ENCODE measurements at places on chromosomes 3 and 15.
A peak's percentile ranks its signal among the peaks of the same experiment; 100 is the strongest.

GRCh38 chr3:143389388-143389787 lies 269.8 kb downstream of the CHST2 start:
- no peak for DNase-seq

GRCh38 chr3:17088017-17088416 lies 203.3 kb downstream of the PLCL2 start:
- no peak for DNase-seq

DNA sequence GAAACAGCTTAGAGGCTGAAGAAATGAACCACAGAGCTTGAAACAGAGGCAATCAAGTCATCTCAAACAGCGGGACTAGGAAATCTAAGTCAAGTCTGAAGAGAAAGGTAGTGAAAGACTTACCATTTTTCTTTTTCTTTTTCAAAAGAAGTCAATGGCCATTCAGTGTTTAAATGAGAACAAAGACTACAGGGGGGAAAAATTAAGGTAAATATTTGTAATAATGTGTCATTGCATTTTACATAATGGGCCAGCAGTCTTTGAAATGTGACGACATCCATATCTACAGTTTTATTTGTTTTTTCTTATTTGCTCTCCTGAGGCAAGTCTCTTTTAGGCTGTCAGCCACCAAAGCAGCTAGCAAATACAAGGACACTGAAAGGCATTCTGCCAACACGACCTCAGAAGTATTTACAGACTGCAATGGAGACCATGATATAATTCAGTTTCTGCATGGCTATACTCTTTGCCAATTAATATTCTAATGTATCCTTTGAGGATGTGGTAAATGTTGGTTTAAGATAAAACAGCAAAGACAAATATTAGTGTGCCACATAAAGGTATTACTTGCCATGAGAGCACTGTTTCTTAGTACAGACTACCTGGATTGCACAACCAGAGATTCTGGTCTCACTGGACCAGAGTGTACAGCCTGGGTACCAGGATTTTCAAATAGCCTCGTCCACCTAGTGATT lies 307.0 kb upstream of the THBS1 start:
- peak; percentile 90 for DNase-seq

GRCh38 chr3:186012137-186012536 lies 74.3 kb upstream of the TRA2B start:
- DNase-seq: no peak

DNA sequence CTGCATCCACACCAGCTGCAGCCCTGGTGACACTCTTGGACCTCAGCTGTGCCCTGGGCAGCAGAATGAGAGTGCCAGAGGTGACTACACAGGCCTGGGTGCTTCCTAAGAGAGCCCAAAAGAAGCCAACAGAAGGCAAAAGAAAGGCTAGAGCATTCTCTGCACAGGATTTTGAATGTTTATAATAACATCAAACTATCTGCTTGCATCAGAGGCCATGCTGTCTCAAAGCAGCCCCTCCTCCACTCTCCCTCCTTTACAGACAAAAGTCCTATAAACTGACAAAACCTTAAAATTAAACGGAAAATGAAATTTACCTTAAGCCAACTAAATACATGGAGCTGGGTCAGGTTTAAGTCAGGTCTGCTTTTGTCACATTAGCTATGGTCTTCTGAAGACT lies 95.6 kb downstream of the ETFA start:
- DNase-seq: no peak

GRCh38 chr15:88833731-88834100 lies 30.5 kb downstream of the ACAN start:
- no peak for DNase-seq

DNA sequence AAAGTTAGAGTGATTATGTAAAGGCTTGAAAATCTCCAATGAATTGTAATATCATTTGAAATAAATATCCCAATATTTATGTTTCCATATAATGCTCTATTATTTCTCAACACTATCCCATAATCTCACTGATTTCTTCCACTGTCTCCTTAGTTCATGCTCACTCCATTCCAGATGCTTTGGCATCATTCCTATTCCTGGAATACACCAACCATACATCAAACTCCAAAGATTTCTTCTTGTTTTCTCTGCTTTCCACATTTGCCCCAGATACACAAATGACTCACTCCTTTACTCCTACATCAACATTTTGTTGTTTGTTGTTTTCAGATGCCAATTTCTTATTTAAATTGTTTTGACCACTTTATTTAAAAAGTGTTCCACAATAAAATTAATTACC lies 1390.8 kb downstream of the ZPLD1 start:
- DNase-seq: no peak

- DNase-seq: no peak
These were observed 6.7 kb downstream of the PAQR5 start for GRCh38 chr15:69305204-69305931.

DNA sequence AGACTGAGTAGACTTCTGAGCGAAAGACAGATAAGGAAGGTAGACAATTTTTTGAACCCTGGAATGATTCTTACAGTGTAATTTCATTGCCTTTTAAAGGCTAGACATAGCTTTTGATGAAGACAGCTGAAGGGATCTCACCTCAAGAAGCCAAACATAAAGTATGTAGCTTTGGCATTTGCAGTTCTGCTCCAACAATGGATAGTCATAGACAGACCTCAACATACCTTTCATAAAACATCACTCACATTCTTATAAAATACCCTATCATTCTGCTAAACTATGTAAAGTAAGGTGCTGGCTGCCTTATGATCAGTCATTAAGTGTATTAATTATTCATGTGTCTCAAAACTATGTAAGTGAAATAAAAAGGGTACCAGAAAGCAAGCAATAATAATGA lies 70.0 kb downstream of the UBE3A start:
- DNase-seq: no peak

GRCh38 chr3:138971766-138972320 lies 24.8 kb downstream of the FOXL2NB start:
- DNase-seq: no peak

GRCh38 chr3:19948226-19948591 lies 1.3 kb downstream of the RAB5A start:
- DNase-seq: no peak

GRCh38 chr15:58306591-58307312 lies 125.0 kb upstream of the LIPC start:
- DNase-seq: no peak
